ENCODE measurements at places on chromosomes 2 and 18.

GRCh38 chr2:146579147-146579930 lies 1265.5 kb upstream of the ACVR2A start:
- DNase-seq = no peak

DNA sequence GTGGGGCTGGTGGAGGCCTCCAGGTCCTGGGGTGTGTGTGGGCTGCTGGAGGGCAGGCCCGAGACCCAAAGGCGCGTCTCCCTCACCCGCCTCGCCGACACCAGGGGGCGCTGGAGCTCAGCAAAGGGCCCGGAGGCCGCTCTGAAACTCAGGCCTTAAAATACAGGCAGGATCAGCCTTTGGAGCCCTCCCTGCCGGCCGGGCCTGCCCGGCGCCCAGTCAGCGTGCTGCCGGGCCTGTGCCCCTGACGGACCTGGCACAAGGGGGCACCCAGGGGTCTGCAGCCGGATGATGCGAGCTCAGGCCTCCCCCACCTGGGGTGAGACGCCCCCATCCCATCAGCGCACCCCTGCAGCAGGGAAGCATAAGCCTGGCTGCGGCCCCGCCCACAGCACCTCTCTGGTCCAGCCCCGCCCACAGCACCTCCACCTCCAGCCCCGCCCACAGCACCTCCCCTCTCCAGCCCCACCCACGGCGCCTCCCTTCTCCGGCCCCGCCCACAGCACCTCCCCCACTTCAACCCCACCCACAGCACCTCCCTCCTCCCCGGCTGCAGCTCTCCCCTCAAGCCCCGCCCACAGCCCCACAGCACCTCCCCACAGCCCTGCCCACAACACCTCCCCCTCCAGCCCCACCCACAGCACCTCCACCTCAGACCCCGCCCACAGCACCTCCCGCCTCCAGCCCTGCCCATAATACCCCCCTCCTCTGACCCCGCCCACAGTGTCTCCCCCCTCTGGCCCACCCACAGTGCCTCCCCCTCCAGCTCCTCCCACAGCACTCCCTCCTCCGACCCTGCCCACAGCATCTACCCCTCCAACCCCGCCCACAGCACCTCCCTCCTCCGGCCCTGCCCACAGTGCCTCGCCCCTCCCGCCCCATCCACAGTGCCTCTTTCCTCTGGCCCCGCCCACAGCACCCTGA lies 92.8 kb upstream of the OTOS start:
- peak; percentile 20 for DNase-seq

GRCh38 chr2:231356466-231356844 lies 39.1 kb upstream of the B3GNT7 start:
- no peak for DNase-seq

DNA sequence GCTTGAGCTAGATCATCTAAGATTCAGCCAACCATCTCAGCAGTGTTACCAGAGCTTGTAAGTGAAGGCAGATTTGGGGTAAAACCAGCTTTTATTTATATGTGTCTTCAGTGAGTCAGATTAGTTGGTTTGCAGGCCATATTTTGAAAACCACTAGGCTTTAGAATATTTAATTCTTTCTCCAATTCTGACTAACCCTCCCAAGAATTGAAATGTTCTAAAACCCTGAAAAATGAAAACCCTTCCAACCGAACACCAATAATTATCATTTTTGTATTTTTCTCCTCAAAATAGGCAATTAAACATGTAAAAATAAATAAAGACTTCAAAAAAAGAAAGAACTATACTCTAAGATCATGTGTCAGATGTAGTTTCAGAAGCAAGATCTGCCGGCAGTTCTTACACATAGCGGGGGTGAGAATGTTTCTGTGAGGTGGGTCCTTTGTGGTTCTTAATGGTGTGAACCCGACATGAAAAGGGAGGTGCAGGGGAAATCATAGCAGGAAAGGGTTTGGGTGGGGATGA lies 14.2 kb downstream of the PLEK start:
- DNase-seq = no peak

DNA sequence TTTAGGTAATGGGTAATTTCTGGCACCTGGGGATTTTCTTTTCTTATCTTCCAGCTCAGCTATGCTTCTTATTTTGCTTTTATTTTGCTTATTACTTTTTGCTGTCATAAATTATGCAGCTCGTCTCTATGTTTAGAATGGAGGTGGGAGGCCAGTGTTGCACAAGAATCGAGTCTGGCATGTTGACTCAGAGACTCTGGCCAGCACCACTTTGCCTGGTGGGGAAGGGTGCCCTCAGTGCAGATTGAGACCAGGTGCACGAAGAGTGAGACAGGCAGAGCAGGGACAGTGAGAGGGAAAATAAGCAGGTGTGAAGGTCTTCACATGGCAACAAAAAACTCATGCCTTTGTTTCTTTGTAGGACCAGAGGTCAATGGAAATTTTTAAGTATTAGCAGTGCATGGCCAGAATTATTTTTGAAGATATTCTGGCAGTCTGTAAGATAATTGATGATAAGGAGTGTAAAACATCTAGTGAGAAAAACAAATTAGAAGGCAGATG lies 59.2 kb upstream of the SLC5A7 start:
- no peak for DNase-seq

DNA sequence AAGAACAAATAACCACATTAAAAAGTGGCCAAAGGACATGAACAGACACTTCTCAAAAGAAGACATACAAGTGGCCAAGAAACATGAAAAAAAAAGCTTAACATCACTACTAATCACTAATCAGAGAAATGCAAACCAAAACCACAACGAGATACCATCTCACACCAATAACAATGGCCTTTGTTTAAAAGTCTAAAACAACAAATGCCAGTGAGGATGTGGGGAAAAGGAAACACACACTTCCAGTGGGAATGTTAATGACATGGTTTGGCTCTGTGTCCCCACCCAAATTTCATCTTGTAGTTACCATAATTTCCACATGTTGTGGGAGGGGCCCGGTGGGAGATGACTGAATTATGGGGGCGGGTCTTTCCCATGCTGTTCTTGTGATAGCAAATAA lies 147.1 kb downstream of the GALNT1 start:
- no peak for DNase-seq

DNA sequence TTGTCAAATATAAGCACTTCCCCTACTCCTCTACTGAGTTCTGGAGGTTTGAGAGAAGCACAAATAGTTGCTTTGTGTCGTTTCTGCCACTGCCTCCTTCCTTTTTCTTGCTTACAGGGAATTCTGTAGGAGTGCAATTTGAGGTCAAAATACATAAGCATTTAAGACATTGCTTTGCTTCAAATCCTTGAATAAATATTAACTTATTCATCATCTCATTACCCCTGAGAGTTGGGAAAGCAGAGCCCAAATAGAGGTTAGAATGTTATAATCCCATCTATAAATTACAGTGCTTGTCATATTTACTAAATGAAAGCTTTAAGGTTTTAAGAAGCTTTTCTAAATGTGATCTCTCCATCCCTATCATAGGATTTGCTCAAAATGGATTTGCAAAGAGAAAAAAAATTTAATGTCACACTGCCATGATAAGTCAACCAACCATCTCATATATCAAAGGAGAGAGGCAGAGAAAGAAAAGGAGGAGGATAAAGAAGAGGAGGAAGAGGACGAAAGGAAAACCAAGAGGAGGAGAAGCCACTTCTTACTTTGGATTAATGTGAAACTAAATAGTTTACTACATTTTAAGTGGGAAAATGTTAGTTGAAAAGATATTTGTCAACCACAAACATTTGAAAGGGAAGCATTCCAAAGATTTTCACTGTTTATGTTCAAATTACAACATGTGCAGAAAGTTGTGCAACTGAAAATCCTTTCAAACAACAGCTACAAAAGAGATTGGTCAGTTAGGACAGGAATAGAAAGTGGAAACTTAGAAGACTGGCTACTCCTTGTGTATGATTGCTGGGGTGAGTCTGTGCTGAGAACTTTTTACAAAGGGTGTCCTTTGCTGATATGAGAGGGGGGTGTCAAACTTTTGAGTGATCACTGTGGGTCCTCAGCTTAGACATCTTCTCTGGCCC lies 277.3 kb upstream of the FN1 start:
- no peak for DNase-seq

- no peak for DNase-seq
Observed at GRCh38 chr2:127783101-127783500, 27.9 kb downstream of the WDR33 start.

GRCh38 chr2:57080035-57080434 lies 896.2 kb downstream of the CCDC85A start:
- DNase-seq = no peak

DNA sequence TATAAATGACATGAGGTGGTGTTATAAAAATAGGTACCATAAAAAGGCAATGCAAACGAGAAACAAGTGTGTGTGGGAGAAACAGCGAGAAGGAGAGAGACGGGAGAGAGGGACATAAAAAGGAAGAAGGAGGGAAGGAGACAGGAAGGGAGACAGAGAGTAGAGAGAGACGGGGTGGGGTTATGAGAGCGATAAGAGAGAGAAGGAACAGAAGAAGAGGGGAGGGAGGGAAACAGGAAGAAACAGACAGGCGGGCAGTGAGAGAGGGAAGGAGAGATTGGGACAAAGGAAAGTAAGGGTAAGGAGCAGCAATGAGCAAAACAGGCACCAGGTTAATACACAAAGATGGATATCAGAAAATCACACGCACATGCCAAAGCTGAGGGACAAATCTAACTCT lies 83.7 kb downstream of the TGFA start:
- no peak for DNase-seq

DNA sequence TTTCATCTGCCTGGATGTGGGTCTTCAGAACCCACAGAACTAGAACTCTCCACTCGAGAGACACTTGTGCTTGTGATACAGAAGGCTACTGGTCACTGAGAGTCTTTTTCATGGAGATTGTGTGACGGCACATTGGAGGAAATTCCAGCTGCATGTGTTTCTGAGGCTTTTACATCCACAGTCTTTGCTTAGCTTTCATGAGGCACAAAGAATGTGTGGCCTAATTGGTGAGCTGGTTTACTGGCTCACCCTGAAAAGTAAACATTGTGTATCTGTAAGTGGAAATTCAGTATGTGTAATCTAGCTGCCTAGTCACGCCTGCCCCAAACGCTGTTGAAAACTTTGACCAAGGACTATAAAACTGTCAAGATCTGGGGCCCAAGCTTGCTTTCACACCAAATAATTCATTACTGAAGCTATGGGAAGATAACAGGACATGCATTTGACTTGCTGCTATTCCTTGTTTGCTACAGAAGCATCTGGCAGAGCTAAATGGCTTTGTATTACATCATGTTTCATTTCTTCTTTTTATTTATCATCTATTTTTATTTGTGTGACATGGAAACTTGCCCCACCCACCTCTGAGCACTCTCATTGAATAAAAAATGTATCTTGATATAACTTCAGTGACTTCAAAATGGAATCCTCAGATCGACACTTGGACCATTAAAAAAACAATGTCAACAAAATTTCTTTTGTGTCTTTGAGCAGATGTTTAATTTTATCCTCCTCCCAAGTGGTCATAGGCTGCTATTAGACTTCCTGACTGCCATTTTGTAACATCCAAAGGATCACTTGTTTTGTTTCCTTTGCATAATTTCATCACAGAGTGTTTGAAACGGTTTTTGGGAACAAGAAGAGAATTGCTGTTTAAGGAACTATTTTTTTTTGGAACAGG lies 80.2 kb downstream of the EFEMP1 start:
- DNase-seq = no peak

- no peak for DNase-seq
Observed at GRCh38 chr18:8705238-8705960, at the start of gene MTCL1. MTCL1 (plus strand) TSS chr18:8705556; CDS start chr18:8705661, 105 bp downstream.

- no peak for DNase-seq
Observed at GRCh38 chr2:39127973-39128372, 7.1 kb upstream of the SOS1 start.

GRCh38 chr2:240412975-240413812 lies 22.3 kb upstream of the GPC1 start:
- no peak for DNase-seq

- peak; percentile 90 for DNase-seq
Observed at GRCh38 chr2:238596571-238597551, 170.1 kb downstream of the ASB1 start.

GRCh38 chr18:23667114-23667513 lies 4.4 kb upstream of the ANKRD29 start:
- no peak for DNase-seq

DNA sequence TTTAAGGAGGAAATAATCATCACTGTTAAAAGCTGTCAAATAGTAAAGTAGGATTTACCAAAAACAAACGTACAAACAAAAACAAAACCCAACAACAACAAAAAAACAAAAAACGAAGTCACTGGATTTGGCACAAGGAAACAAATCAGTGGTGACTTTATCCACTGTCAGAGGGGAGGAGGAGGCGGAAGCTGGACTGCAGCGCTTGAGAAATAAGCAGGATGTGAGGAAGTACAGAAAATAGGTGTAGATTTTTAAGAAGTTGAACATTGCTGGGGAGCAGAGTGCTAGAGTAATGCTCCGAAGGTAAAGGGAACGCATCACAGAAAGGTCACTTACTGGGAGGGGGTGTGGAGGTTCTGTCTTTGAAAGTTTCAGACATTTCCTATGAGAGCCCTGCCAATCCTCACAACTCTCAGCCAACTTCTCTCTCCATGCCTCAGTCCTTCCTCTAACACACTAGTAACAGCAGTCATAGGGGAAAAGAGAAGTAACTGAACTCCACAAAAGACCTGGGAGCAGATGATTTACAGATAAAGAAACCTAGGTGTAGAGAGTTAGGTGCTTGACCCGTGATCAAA lies 220.2 kb upstream of the SMAD7 start:
- DNase-seq = no peak

DNA sequence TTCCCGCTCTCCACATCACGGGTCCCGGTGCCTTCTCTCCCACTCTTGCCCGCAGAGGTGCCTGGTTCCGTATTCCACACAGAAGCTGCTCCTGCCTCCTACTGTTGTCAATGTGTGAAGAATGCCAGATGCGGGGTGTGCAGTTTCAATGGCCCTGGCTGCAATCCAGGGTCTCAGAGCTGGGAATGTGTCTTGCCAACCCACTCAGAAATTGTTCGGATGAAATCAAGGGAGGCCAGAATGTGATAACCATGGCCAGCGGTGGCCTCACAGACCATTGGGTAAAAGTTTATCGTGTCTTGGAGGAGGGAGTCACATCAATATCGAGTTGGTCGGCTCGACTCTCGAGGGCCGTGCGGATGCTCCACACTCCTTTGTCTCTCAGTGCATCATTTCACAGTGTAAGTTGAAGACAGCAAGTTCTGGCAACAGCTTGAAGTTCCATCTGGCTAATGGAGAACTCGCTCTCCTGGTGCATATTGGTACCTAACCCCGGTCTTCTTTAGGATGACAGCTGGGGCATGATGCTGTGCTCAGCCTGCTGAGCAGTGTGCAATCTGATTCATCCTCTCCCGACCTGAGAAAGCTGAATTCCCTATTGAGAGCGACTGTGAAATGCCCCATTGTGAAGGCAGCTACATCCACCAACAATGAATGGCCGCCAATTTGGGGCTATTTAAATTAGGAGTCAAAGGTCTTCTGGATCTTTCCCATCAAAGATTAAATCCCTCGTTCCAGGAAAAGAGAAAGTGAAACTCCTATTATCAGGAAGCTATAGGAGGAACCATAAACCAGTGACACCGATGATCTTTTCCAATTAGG lies 389.0 kb downstream of the SOX11 start:
- no peak for DNase-seq

GRCh38 chr2:24434541-24434940 lies 56.5 kb upstream of the NCOA1 start:
- no peak for DNase-seq
